BE2C (cell line): ENCODE measurements at places on chromosomes 16 and 17.

DNA sequence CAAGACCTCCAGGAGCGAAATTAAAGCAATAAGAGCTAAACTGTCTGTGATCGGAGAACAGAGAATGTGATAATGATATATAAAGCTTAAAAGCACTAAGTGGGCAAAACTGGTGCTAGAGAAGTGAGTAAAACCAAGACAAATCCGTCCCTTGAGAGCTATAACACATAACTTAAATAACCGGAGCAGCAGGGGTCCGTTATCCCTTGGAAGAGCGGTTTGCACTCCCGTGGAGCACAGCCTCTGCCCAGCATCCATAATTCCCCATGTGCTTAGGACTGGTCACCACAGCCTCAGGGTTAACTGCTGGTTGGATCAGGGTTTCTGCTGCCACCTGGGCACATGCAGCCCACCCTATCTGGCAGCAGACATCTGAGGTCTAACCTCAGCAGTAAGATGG lies 489.0 kb downstream of the NPIPA7 start:
- DNase-seq: no peak

- DNase-seq: no peak
Observed at GRCh38 chr16:49724774-49725173, 131.1 kb downstream of the ZNF423 start.

DNA sequence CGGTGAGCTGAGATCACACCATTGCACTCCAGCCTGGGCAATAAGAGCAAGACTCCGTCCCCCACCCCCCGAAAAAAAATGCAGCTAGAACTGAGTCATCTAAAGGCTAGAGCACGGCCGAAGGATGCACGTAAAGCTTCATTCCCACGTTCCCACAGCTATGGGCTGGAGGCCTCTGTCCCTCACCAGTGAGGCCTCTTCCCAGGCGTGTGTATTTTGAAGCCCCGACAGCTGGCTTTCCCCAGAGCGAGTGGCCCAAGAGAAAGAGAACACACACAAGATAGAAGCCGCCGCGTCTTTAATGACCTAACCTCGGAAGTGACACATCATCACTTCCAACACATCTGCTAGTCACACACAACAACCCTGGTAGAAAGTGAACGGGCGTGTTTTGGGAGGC lies 6.6 kb upstream of the KCTD5 start:
- no peak for DNase-seq

- DNase-seq: no peak
Observed at GRCh38 chr16:23403547-23403946, 49.4 kb downstream of the COG7 start.

DNA sequence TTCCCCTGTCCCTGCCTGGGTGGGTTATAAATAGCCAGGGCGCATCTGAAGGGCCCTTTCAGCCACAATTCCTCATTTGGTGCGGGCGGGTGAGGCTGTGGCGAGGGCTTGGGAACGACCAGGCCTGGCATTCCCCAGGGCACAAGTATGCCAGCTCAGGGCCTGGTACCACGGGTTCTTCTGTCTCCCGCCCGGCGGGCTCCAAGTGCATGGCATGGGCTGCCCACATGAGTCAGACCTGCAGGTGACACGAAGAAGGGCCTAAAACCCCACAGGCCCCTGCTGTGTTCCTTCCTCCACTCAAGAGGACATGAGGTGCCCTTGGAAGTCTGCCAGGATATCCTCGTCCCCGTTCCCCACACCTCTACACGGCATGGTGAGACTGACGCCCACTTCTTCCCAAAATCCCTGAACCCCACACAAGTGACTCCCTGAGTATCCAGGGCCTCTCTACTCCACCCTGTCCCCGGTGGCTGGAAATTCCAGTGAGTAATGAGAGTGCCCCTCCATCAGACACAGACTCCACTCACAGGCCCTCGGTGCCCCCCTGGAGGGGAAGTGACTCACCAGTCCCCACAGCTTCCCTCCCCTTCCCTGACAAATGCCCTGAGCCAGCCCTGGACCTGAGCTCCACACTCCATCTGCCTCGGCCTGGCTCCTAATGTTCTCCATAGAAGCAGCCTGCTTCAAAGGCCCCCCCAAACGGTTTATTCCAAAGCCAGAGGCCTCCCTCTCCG lies 68.8 kb downstream of the ABR start:
- DNase-seq: peak; percentile 60

DNA sequence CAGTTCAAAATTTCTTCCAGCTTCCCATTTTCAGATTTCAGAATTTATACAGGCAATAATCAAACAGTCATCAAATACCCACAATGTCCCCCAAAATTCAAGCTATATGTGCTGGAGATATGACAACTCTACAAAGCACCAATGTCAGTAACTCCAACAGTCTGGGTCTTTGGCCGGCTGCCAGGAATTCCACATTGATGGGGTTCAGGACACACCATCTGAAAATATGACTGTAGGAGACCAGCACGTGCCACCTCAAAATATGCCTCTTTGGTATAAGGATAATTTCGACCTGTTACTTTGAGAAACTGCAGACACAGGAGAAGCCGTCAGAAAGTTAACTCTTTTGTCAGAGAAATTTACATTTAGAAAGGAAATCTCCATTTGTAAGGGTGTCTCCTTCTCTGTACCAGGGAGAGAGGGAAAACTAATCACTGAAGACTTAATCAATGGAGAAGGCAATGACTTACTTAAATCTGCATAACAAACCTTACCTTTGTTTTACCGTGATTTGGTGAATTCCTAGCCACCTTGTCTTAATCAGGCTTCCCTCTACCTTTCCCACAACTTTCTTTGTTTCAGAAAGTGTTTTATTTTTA lies 594.3 kb upstream of the CDH5 start:
- no peak for DNase-seq

GRCh38 chr17:3986270-3986938 lies 22.2 kb upstream of the ATP2A3 start:
- DNase-seq: no peak

DNA sequence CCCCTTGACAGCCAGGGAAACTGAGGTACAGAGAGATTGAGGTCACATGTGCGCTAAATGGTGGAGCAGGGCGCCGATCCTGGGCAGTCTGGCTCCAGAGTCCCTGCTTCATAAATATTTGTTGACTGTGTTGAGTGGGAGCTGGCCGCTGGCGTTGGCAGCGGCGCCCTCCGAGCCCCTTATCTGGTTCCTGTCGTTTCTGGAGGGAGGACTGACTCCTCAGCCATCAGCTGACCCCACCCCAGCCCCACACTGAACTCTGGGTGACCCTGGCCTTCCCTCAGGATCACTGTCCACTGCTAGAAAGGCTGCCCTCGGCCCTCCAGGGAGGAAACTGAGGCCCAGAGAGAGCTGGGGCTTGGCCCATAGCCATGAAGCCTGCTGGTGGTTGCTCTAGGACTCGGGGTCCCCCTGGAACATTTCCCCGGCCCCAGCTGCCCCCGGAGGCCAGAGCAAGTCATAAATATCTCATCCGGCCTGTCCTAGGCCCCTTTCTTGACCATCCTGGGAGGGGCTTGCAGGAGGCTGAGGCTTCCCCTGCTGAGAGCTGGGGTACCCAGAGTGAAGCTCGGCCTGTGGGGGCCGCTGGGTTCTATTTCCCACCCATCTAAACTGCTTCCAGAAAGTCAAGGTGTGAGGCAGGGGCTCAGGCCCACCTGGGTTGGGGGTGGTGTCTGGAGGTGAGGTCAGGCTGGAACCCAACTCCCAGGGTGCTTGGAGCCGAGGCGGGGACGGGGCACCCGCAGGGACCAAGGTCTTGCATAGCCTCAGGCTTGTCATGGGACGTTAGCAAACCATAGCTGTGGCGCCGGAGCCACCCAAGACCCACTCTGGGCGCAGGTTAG lies 51.7 kb upstream of the GSE1 start:
- no peak for DNase-seq

DNA sequence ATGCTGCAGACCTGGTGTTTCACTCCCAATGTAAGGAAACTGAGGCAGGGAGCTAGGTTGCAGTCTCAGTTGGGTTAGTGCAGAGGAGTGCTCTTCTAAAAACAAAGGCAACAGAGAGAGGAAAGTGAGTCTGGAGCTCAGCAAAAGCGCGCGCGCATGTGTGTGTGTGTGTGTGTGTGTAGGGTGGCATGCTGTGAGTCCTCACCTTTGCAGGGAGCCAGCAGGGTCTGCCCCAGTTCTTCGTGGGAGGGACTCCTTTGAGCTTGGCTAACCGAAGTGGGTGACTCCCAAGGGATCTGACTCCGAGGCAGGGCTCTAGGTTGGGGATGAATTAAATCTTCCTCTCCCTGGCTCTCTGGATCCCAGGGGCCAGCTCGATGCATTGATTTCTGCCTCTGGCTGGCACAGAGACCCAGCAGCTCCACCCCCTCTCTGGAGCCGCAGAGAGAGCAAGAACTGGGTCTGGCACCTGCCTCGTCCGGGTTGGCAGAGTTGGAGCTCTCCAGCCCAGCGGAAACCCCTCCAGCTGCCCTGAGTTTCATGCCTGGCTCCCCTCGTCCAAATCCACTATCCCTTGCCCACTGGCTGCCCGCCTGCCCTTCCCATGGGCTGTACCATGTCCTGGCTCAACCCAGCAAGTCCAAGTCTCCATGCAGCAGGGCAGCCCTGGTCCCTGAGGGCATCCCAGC lies 1.3 kb upstream of the BTBD17 start:
- no peak for DNase-seq

DNA sequence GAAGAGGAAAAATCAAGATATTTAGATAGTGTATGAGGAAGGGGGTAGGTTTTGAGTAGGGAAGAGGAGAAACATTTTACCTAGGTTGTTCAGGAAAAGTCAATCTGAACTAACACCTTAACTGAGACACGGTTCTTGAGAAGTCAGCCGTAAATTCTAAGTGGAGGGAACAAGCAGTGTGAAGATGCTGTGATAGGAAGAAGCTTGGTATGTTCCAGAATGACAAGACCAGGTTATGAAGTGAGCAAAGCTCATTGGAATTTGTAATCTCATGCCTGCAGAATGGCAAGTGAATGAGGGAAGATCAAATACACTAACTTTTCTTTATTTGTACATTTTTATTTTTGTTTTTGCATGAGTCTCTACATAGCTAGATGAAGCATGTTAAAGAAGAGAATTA lies 307.6 kb downstream of the ZFHX3 start:
- no peak for DNase-seq

DNA sequence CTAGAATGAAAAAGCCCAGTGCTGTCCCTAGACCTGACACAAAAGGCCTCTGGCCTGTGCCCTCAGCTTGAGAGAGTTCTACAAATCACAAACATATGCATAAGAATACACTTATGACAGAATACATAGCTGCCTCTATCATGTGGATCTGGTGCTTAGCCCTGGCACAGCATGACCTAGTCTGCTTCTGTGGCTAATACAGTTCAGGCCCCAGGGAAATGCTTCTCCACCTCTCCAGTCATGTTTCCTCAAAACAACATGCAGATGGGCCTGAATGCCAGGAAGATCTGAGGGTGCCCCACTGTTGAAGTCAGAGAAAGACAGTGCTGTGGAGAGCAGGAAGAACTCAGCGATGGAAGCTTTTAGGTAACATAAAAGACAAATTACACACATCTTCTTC lies 231.9 kb upstream of the SALL1 start:
- DNase-seq: no peak

DNA sequence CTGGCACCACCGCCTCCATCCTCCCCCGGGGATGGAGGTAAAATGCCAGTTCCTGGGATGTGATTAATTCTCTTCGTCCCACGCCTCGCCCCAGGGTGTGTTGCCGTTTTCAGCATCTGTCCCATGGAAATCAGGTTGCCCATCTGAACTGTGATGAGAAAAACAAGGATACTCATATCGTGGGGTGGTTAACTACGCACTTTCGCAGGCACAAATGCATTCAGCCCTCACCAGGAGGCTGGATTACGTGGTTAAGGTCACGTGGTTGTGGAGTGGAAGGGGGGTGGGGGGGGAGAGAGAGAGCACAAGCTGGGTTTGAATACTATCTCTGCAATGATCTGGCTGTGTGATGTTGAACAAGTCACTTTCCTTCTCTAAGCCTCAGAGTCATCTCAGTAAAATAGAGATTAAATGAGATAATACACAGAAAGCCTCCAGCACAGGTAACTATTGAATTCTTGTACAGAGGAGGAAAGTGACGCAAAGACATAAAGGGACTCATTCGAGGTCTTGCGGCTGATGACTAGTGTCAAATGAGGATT lies 74.7 kb downstream of the BMERB1 start:
- no peak for DNase-seq

- no peak for DNase-seq
Observed at GRCh38 chr16:87800497-87800896, 34.7 kb upstream of the KLHDC4 start.

DNA sequence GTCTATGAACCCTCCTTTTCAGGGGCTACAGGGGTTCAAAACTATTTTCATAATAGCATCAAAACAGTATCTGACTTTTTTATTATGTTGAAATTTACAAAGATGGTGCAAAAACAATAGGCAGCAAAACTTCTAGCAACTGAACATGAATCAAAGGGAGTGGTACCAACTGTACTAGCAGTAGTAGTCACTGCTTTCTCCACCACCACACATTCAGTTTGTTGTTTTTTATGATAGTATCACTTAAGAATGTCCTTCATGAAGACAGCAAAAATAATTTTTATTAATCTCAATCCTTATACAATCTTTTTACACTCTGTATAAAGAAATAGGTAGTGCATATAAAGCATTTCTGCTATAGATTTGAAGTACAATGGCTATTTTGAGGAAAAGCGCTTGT lies 47.6 kb downstream of the MED13 start:
- DNase-seq: no peak

GRCh38 chr17:1673041-1673785 lies 11.5 kb downstream of the PRPF8 start:
- no peak for DNase-seq

DNA sequence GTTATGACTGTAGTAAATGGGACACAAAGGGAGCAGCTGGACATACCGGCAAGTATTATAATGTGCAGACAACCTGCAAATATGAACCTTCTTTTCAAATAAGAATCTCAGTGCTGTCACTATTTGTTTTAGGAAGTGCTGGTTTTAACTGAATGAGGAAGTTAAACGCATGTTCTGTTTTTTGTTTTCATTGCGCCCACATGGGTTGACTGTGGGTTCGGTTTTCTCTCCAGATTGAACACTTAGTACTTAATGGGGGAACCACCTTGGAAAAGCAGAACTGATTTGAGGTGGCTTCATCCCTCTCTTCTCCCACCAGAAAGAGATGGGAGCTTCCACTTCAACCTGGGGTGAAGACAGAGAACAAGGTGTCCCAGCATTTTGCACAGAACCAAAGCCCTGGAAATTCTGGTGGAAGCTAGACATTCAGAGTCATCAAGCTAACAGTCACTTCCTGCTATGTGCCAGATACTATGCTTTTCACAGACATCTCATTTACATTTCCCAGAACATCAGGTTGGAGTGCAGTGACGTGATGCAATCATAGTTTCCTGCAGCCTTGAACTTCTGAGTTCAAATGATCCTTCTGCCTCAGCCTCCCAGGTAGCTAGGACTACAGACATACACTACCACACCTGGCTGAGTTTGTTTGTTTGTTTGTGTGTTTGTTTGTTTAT lies 149.8 kb downstream of the CDH13 start:
- DNase-seq: no peak

DNA sequence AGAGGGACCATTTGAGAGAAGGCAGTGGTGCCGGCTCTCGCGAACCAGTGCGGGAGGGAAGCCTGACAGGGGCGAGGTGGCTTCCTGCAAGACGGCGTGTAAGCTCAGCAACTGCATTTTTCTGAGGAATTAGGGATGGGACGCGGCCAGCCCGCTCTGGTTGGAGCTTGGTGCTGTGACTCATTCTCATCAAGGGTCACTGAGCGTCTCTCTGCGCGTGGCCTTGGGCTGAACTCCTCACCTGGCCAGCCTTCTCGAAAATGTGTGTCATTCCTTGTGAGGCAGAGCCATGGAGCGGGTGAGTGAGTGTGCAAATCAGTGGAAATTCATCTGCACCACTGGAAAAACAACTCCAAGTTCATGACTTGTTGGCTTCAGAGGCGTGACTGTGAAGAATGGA lies 52.8 kb downstream of the NTN1 start:
- DNase-seq: no peak

- DNase-seq: no peak
Observed at GRCh38 chr17:43014020-43014648, 7.5 kb downstream of the IFI35 start.

GRCh38 chr17:74369665-74370490 lies 2.6 kb downstream of the GPR142 start:
- DNase-seq: no peak
